ENCODE measurements at places on chromosomes 7 and 10.

DNA sequence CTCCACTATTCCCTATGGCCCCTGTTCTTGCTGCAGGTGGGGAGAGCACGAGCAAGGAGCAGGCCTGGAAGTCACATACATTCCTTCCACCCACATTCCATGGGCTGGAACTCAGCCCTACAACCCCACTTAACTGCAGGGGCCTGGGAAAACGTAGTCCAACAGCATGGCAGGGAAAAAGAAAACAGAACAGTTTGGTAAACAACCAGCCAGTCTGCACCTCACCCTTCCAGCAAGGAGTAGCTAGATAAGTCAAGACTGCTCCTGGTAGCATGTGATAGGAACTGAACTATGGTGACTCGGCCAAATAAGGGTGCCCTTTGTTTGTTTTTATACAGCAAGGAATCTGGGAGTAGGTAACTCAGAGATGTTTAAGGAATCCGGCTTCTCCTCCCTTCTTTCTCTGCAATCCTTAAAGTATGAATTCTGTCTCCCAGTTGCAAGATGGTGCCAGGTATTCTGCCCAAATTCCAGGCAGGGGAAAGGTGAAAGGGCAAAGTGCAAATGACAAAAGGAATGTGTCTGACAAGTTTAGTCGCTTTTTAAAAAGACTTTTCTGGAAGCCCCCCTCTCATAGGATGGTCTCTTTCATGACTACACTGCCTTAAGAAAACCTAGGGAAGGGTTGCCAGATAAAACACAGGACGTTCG lies 311.7 kb upstream of the NEBL start:
- H3K4me1 ChIP-seq: peaks cover 5% of the 10 kb centered on the region
- no peaks in the 10 kb centered on the region for H3K27me3 ChIP-seq
- H3K27ac ChIP-seq: no peak overlapping the region
- H3K36me3 ChIP-seq: no peaks in the 10 kb centered on the region
- no peak for DNase-seq
- no peak overlapping the region for H3K4me3 ChIP-seq

- no peaks in the 10 kb centered on the region for H3K27me3 ChIP-seq
- peaks cover 12% of the 10 kb centered on the region for H3K4me1 ChIP-seq
- H3K4me3 ChIP-seq: no peak overlapping the region
- no peak overlapping the region for H3K27ac ChIP-seq
- no peaks in the 10 kb centered on the region for H3K36me3 ChIP-seq
These were observed 40.7 kb upstream of the SPDYE3 start for GRCh38 chr7:100266576-100267354.

GRCh38 chr7:28455486-28455885 lies 43.2 kb downstream of the CREB5 start:
- no peaks in the 10 kb centered on the region for H3K27me3 ChIP-seq
- no peak overlapping the region for H3K4me3 ChIP-seq
- peak overlapping the region; percentile 33 for H3K27ac ChIP-seq
- H3K36me3 ChIP-seq: no peaks in the 10 kb centered on the region

DNA sequence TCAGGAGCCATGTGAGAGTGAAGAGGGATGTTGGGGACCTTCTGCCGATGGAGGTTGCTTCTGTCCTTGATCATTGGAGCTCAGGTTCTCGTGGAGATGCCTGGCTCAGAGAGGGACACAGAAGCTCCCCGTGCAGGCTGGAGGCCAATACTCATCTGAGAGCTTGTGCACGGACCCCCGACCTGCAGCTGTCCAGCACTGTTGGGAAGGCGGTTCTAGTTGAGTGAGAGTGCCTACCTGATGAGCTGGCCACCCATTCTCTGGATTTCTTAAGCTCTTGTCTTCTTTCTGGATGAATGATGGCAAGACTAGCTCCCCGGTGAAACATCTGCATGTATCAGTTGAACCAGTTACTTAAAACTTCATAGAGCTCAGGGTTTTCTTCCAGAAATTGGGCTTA lies 247.6 kb upstream of the MKI67 start:
- H3K4me3 ChIP-seq: no peak overlapping the region
- H3K4me1 ChIP-seq: peaks cover 4% of the 10 kb centered on the region
- no peaks in the 10 kb centered on the region for H3K36me3 ChIP-seq
- no peak overlapping the region for H3K27ac ChIP-seq
- H3K27me3 ChIP-seq: no peaks in the 10 kb centered on the region

DNA sequence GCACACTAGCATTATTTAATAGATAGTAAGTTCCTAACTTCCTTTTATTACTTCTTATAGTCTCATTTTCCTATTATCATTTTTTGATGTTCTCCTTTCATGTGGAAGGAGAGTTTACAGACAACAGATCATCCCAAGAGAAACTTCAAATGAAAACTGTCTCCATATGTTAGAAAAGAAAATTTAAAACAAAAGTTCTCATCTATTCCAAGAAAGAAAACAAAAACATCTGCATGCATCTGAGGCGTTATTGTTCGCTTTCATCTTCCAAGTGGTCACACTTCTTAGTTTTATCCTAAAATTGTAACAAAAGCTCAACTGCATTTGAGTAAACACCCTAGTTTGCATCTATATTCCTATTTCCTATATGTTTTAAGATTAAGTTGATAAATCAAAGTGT lies 126.2 kb downstream of the SEMA3D start:
- H3K27ac ChIP-seq: no peak overlapping the region
- H3K27me3 ChIP-seq: no peaks in the 10 kb centered on the region

DNA sequence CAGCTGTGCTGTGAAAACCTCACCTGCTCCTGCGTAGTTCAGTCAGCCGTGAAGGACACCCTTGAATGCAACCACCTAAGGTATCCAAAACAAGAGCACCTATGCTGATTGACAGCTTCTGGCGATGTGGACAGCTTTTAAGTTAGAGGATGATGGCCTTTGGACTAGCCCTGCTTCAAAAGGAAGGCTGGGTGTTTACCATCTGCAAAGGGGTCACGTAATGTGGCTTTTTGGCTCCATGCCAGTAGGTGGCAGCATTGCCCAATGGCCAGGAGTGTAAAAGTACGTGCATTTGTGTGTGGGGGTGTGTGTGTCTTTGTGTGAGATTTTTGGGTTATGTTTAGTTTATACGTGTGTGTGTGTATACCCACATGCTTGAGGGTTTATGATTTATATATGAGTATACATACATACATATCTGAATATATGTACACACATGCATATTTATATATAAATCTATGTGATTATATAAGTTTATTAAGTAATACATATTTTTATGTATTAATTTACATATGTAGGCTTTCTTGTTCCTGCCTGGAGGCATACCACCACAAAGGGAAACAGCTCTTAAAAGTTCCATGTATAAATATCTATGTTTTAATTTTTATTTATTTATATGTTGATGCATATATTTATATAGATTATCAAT lies 236.3 kb upstream of the ANKRD30A start:
- no peaks in the 10 kb centered on the region for H3K36me3 ChIP-seq
- H3K27ac ChIP-seq: no peak overlapping the region
- DNase-seq: peak; percentile 59
- H3K27me3 ChIP-seq: no peaks in the 10 kb centered on the region
- no peaks in the 10 kb centered on the region for H3K4me1 ChIP-seq
